ENCODE measurements at places on chromosomes 6 and 20.

- DNase-seq: no peak
These were observed 41.0 kb downstream of the SLC9A8 start for GRCh38 chr20:49853640-49854039.

GRCh38 chr20:33843050-33843449 lies 31.9 kb downstream of the CHMP4B start:
- no peak for DNase-seq

- DNase-seq: peak; percentile 32
These were observed at the start of gene PGK2 for GRCh38 chr6:49787176-49787575. Gene PGK2 (minus strand): TSS chr6:49787285. CDS start chr6:49787187, 98 bp downstream.

DNA sequence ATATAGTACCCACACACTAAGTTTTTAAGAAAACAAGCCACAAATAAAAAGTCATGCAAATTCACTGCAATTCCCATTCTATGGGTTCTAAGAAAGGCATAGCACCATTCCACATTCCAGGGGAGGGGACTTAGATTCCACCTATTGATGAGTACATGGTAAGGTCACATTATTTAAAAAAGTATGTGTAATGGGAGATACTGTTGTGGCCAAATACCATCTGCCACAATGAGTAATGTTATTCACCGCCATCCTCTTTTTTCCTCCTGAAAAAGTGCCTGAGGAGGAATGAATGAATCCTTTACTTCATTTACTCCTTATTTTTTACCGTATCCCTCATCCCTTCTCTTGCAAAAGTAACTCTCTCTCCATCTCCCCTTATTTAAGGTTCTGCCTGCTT lies 27.0 kb upstream of the ADGRF1 start:
- no peak for DNase-seq

GRCh38 chr6:23633996-23634395 lies 492.0 kb upstream of the NRSN1 start:
- DNase-seq: no peak

GRCh38 chr20:53343448-53343847 lies 250.2 kb downstream of the ZNF217 start:
- no peak for DNase-seq

GRCh38 chr6:150319924-150320323 lies 48.9 kb upstream of the IYD start:
- DNase-seq: no peak

GRCh38 chr6:89494131-89494793 lies 61.3 kb downstream of the ANKRD6 start:
- peak; percentile 14 for DNase-seq

DNA sequence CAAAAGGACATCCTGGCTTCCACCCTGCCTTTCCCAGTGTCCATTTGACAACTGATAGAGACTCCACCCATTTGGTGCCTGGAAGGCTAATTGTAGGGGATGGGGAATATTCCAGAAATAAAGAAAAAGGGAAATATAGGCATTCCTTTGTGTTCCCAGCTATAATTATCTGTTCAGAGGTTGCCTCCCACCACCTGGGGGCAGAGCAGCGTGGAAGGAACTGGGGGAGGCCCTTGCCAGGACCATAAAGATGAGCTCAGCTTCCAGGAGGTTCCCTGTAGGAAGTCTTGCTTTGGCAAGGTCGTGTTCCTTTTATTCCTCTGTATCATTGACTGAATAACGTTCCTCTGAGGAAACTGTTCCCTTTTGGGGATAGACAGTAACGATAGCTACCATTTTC lies 214.7 kb downstream of the TFAP2C start:
- no peak for DNase-seq

DNA sequence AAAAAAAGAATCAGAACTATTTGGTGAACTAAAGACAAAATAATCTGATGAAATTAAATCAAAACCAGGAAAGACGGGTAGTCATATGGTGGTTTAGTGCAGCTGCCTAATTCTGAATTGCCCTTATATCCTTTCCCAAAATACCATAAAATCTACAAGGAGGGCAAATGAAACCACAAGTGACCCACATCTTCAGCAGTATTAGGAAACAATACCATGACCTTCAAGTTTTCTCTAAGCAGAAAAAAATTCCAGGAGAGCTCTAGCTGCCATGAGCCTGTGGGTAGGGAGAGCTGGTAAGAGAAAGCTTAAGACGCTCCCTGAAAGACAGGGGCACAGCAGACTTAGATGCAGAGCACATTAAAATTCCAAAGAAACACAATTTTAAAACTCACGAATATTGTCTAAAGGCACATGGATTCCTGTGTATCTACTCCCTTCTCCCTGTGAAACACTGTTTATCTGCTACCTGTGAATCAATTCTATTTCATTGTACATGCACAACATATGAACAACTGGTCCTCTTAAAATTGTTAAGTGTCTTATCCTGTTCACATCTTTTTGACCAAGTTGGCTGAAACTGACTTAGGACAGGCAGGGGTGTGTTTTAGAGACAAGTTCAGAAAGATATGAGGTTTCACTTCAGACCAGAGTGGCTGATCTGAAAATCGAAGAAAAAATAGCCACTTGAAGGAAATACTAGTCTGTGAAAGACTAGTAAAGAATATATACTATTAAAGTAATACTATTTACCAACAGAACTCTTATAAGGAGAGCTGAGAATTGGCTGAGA lies 153.6 kb upstream of the SHLD1 start:
- peak; percentile 86 for DNase-seq

- peak; percentile 92 for DNase-seq
These were observed 33.7 kb downstream of the PYGB start for GRCh38 chr20:25281541-25281991.

GRCh38 chr6:89940225-89941027 lies 46.2 kb downstream of the GJA10 start:
- peak; percentile 83 for DNase-seq

DNA sequence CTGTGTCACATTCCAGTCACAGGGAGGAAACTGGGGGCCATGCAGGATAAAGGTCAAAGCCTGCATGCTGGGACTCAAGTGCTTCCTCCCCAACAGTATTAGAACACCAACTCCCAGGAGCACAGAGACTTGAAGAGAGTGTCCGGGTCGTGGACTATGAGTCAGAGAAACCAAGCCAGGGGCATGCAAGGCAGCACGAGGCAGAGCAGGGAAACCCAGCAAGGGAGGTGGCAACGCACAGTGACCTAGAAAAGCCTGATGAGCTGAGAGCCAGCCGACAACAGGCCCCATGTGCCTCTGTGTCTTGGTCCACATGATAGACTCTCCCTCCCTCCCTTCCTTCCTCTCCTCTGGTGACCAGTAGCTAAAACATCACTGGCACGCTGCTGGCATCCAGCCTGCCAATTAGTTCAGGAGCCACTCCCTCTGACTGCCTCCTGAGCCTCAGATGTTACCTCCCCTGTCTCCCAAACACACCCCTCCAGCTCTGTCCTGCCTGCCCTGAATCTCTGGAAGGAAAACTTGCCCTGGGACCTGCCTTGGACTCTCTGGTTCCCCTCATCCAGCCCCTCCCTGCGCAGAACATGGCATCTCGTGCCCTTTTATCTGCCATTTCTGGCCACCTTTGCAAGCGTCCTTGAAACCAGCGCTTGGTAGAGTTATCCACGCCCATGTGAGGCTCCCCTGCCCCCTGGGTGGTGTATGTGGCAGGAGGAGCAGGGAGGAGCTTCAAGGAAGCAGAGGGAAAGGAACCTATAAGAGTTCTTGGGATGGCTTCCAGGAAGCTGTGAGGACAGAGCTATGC lies 16.2 kb upstream of the RNF39 start:
- no peak for DNase-seq

GRCh38 chr6:157941101-157941863 lies 40.4 kb upstream of the SYNJ2 start:
- DNase-seq: no peak

GRCh38 chr6:33914645-33915044 lies 110.8 kb upstream of the MLN start:
- DNase-seq: peak; percentile 38

- DNase-seq: no peak
These were observed 4.8 kb upstream of the SMIM28 start for GRCh38 chr6:138372711-138373463.

DNA sequence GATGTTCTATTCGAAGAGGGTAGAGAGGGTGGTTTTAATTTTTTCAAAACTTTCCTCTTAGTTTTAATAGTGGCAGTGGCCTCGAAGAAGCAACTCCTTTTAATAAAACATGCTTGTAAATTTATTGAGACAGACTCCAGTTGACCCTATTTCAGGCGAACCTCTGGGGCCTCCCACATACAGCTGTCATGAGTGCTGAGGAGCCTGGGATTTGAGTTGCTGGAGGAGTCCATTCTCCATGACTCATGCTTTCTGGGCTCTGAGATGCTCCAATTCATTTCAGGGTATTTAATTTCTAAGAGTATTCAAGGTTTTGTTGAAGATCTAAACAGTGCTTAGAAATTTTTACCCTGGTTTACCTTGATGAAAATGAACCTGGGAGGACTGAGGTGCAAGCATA lies 580.4 kb downstream of the CBLN4 start:
- DNase-seq: no peak

GRCh38 chr20:21053002-21053762 lies 53.0 kb downstream of the LINC00237 start:
- DNase-seq: no peak

DNA sequence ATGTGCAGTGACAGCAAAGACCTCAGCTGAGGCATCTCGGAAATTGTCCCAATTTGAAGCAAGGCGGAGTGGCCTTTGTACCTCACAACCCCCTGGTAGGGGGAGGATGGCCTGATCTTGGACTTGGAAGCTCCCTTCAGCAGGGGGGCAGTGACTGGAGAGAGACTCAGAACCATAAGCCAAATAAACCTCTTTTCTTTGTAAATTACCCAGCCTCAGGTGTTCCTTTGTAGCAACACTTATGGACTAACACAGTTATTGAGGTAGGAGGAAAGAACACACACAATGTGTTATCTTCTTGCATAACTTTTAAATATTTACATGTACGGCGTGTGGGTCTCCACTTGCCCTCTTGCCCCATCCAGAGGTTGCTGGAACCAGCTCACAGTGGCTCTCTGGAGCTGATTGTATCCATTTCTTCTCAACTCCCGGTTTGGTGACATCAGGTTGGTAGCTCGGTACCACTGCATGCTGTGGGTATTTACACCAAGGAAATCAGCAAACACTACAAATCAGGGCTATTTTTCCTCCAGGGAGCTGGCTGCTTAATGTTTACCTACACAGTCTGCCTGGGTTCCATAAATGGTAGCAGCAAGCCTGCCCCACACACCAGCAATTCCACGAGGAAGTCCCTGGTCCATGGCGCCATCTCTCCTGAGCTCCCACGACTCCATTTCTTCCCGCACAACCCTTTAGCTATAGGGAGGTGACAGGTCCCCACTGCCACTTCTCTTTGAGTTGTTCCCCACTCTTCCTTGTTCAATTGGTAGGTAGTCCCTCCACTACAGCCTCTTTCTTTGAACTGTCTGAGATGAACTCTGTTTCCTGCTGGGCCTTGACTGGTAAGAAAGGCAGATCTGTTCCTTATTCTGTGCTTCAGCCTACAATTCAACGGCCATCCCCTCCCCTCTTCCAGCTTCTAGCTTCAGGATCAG lies 54.3 kb upstream of the TASP1 start:
- no peak for DNase-seq

DNA sequence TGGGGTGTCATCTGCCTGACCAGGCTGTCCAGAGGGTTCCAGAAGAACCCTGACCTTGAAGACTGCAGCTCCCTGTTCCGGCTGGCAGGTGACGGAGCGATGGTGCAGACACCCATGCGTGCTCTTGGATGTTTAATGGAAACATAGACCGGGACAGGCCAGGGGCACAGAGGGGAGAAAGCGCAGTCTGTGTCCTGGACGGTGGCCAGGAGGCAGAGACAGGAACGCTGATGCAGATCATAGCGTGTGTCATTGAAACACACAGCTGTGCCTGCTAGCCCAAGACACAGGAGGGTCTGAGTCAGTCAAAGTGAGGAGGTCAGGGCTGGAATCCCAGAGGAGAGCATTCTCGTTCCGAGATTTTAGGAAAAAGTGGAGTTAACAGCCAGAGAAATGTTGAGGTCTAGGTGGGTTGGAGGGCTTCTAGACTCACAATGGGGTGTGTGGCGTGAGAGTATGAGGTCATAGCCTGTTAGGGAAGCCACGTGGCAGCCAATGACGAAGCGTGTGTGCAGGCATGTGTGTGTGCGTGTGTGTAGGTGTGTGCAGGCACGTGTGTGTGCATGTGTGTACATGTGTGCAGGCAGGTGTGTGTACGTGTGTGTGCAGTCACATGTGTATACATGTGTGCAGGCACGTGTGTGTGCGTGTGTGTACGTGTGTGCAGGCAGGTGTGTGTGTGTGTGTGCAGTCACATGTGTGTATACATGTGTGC lies 167.0 kb downstream of the ERMARD start:
- DNase-seq: no peak

GRCh38 chr6:24489470-24489869 lies at the start of gene GPLD1:
Gene GPLD1 (minus strand): TSS chr6:24489578. CDS start chr6:24489511, 67 bp downstream.
- no peak for DNase-seq

DNA sequence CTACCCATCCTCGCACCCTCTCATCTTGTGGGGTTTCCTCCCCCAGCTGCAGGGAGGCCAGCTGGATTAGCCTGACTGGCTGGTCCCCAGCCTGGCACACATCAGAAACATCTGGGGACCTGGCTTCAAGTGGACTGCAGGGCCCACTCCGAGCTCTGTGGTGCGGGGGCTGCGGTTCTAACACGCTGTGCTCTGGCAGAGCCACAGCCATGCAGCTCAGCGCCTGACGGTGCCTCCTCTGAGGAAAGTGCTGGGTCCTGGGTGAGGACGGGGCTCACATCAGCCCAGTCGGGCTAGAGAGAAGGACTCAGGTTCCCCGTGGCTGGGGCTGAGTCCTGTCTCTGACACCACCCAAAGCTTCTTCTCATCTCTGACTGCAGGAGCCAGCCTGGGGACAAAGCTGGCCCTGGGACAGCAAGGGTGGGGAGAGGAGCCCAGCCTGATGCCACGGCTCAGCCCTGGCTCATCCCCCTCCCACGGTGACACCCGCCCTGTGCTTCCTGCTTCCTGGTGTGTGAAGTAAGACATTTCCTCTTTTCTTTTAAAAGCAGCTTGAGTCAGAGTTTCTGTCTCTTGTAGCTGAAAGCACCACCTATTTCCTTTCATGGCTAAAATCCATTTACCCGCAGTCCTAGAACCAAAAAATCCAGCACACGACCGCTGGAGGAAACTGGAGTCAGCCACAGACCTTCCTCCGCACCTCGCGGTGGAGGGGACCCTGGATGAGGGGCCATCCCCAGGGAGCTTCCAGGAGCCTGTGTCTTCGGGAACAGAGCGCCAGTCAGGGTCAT lies 127.4 kb upstream of the AFDN start:
- peak; percentile 34 for DNase-seq

- DNase-seq: no peak
These were observed 2.4 kb downstream of the RHAG start for GRCh38 chr6:49634092-49634835.

GRCh38 chr20:45368221-45368980 lies 5.4 kb downstream of the SYS1 start:
- peak; percentile 96 for DNase-seq

DNA sequence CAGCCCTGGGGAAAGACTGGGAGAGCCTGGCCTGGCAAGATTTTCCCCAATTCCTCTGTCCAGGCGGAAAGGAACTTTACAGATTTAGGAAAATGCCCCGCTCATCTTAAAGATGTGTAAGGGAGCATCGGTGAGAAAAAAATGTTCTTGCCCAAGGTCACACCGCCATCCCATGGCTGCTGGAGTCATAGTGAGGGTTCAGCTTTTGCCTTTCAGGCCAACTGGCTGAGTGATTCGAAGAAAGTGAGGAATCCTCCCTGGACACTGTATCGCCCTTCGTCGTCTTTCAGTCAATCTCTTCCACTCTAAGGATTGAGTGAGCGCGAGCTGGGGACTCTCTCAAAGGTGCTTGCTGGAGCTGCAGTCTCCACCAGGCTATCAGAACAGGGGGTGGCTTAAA lies 1.4 kb downstream of the WFDC2 start:
- DNase-seq: no peak

Data from GM12865 (cell line).